ENCODE measurements at places on chromosomes 2 and 18.

DNA sequence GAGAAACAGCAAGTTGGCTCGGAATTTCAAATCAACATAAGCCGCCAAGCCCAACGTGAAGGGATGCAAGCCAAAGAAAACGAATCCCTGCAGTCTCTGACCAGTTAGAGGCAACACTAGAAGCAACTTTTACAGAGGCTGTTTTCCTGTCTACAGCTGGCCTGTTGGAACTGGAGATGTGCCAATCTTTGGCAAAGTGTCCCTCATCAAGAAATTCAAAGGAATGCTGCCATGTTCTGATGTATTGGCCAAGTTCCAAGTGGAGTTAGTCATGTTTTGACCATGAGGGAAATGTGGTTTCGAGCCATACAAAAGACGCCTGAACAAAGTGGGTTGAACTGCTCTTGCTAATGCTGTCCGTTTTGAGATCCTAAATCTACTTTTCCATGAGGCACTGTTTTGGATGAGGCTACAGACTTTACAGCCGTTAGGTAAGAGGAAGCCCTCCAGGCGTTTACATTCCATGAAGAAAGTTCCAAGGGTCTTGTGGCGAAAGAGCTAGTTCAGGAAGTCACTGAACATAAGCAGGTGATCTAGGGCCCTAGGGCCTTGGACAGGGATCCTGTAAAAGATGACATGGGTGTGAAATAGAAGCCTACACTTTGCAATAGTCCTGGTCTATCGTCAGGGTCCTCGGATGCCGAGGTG lies 140.7 kb upstream of the PXDN start:
- DNase-seq: no peak

DNA sequence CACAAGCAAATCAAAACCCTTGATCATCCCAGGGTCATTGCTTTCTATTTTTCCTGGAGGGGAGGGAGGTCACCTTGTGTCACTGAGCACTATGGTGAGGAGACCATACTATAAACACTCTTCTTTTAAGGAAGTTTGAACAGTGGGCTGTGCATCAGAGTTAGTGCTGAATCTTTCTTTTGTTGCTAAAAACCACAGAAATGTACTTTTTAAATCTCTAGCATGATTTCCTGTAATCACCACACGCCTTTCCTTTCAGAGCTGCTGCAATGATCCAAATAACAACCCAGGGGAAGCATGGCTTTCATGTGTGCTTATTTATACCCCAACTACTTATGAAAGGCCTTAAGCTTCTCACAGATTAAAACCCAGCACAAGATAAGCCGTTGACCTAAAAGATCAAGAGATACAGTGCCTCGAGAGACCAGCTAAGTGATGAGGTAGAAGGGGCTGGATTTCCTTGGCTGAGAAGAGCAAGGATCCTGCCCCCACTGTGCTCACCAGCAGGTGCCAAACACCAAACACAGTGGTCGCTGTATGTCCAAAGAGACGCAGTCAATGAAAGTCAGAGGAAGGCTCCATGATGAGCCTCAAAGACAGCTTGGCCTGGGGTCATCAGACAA lies 34.7 kb downstream of the TRABD2A start:
- peak; percentile 37 for DNase-seq

DNA sequence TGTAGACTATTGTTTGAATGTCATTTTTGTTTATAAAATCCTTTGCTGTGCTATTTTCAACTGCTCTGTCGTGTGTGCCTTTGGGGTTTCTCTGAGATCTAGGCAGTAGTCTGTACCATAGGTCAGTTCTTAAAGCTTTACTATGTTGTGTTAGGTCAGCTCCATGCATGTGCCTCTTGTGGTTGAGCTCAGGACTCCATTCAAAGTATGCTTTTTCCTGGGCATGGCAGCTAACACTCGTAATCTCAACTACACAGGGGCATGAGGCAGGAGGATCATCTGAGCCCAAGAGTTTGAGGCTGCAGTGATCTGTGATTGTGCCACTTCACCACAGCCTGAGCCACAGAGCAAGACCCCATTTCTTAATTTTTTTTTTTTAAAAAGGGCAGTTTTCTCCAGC lies 174.4 kb upstream of the SPHKAP start:
- DNase-seq: no peak

DNA sequence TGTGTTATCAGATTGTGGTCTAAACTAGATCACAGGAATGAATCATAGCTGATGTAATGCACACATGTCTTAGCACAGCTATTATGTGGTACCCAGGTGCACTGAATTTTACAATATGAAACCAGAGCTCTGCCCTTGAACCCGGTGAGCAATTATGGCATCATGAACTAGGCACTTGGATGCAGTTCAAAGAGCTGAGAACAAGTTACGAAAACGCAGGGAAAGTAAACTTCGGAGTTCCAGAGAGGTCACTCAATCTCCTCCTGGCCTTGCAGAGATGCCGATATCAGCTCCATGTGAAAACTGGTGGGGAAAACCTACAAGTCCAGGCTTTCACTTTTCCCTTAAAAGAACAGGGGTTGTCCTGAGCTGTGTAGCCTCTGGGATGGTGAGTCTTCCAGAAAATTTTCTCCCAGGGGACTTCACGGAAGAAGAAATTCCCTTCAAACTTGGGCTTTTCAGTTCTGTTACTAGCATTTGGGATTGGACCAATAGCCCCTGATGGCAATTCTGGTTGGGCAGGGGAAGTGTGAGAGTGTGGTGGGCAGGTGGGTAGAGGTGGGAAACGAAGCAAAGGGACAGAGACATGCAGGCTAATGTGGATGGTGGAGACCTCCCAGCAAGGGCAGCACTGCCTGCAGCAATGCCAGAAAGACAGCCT lies 71.1 kb upstream of the SH3BP4 start:
- no peak for DNase-seq
